Activated T-helper 9 cell treated with anti-CD3 and anti-CD28 coated beads, Interleukin-2, amount 50 U/mL, for 16 hours (primary cell): ENCODE measurements at places on chromosomes 3 and 15.

- no peak for DNase-seq
Measured at GRCh38 chr3:6962801-6963200, 101.9 kb downstream of the GRM7 start.

- DNase-seq, result no peak
Measured at GRCh38 chr15:86590461-86590860, 510.8 kb downstream of the AGBL1 start.

DNA sequence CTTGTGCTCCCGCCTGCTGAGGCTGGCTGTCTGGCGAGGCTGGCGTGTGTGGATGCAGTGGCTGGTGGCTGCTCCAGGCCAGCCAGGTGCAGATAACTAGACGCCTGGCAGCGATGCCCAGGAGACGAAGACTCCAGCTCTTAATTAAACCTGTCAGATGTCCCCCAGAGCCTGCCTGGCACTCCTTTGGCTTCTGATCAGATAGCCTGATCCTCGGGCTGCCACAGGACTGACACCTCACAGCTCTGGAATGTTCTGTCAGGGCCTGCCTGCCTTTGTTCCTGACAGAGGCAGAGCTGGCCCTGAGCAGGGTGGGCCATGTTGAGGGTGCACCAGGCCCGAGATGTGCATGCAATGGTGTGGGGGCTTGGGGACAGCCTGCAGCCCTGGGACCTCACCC lies 36.5 kb downstream of the PLXNA1 start:
- no peak for DNase-seq

- DNase-seq, result no peak
Measured at GRCh38 chr15:78977091-78977571, 32.3 kb upstream of the CTSH start.

DNA sequence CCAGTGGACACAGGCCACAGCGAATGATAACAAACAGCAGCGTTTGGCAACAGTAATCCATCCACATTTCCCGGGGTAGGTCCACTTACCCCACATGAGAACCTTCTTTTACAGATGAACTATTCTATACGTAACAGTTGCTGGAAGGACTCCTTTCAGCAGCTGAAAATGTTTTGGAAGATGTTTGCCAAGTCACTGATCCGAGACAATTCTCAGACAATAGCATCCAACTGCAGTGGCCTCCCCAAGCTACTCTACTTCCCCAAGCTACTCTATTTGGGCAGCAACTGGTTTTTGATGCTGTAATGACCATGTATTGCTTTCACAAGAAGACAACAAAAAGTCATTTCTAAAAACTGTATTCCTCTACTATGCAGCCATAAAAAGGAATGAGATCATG lies 87.5 kb downstream of the ADAMTS17 start:
- DNase-seq, result no peak

GRCh38 chr3:49647741-49648140 lies 26.4 kb upstream of the APEH start:
- DNase-seq, result no peak

GRCh38 chr15:77517579-77517978 lies 96.9 kb downstream of the HMG20A start:
- no peak for DNase-seq

DNA sequence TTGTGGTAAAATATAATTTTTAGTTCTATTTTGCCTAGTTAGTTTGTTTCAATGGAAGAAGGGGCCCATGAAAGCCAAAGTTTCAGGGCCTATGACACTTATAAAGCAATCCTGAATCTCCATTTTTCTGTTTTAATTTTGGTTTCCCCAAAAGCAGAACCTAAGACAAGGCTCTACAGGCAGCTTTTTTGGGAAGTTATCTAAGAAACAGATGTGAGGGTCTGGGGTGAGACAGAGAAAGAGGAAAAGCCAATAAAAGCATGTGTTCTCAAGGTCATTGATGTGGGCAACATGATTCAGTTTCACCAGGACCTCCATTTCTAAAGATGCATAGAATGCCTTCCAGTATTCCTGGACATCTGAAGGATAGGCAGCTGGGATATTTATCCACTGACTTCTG lies 598.5 kb downstream of the PDCD6IP start:
- no peak for DNase-seq

GRCh38 chr3:150308481-150309256 lies 99.4 kb upstream of the TSC22D2 start:
- no peak for DNase-seq

GRCh38 chr3:129616291-129616690 lies 9.8 kb upstream of the PLXND1 start:
- no peak for DNase-seq

GRCh38 chr3:12452361-12453330 lies 31.6 kb upstream of the TSEN2 start:
- DNase-seq, result no peak

DNA sequence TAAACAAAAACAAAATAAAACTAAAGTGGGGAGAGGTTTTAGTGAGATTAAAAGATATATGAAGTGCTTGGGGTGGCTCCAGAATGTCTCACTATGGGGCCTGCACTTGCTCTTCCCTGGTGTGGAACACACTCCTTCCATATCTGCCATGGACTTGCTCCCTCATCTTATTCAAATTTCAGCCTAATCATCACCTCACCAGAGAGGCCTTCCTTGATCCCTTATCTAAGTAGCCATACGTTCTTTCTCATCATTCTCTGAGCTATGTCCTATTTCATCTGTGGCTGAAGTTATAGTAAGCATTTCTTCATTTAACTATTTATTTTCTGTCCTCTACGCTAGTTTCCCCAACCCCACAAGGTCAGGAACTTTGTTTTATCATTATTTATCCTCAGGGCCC lies 511.7 kb downstream of the NTRK3 start:
- DNase-seq, result no peak

- no peak for DNase-seq
Measured at GRCh38 chr3:37542331-37542730, 319.3 kb upstream of the CTDSPL start.

- no peak for DNase-seq
Measured at GRCh38 chr15:81851757-81852156, 194.1 kb downstream of the MEX3B start.

GRCh38 chr3:101163554-101163953 lies 156.8 kb downstream of the IMPG2 start:
- DNase-seq, result no peak

GRCh38 chr3:156518726-156519125 lies 36.2 kb downstream of the SSR3 start:
- DNase-seq, result no peak

DNA sequence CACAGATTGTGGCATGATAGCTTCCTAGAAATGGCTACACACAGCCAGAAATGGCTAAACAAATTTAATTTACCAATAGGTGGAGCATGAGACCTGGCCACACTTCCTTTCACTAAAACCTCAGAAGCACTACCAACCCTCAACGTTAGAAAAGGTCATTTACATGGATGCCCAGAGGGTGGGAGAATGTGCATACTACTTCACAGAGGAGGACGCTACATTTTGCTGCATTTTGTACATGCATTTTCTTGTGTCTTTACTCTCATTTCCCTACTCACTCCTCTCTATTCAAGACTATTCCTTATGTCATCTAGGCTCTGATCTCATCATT lies 40.1 kb downstream of the C2CD4B start:
- no peak for DNase-seq

- DNase-seq, result no peak
Measured at GRCh38 chr15:35986191-35986721, 440.3 kb upstream of the DPH6 start.

DNA sequence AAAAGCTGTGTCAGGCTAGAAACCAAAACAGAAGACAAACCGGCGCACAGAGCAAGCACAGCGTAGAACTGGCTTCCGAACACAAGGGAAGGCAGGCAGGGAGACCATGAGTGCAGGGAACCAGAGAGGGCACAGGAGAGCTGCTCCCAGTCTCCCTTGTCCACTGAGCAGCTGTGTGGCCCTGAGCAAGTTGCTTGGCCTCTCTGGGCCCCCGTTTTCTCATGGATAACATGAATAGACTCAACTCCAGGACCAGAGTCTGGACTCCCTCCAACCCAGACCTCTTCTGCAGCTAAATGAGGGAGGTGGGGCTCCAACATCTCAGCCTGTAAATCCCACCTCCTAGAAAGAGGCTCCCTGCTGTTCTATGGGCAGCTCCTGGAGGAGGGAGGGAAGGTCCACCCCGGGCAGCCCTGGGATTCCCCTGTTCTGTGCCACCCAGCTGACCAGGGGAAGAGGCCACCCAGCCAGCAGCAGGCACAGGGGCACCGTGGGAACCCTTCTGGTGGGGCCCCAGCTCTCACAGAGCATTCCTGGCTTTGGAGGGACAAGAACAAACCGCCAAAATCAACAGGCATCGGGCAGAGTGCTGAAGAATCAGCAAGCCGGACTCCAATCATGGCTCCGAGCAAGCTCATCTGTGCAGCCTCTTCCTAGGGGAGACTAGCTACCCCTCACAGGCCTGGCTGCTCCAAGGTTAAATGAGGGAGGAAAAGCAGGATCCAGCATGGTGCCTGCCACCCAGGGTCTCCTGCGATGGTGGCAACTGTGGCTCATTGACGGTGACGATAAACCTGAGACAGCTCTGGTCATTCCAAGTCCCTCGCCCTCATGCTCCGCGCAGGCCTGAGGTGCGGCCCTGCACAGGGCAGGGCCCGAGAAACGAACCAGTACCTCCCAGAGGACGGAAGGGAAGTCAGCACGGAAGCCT lies 15.1 kb downstream of the XXYLT1 start:
- DNase-seq, result no peak

DNA sequence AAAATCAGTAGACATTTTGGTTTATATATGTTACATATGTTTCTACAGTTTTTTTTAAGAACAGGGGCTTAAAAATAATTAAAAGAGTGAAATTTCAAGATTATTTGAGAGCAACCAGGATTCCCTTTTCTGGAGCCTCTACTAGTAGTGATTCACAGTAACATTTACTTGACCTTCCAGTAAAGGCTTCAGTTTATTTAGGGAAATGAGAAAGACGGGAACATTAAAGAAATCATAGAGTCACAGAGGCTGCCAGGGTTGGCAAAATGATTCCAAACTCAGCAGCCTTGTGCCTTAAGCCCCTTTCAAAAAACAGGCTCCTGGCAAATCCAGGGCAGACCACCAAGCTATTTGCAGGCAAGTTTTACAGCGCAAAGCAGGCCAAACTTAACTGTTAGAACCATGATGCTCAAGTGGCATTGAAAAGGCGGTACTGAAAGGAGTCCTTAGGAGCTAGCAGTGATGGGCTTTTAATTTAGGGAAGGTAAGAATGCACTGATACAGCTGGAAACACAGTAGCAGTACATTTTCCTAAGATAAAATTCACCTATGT lies 201.1 kb upstream of the ADAMTS9 start:
- no peak for DNase-seq

DNA sequence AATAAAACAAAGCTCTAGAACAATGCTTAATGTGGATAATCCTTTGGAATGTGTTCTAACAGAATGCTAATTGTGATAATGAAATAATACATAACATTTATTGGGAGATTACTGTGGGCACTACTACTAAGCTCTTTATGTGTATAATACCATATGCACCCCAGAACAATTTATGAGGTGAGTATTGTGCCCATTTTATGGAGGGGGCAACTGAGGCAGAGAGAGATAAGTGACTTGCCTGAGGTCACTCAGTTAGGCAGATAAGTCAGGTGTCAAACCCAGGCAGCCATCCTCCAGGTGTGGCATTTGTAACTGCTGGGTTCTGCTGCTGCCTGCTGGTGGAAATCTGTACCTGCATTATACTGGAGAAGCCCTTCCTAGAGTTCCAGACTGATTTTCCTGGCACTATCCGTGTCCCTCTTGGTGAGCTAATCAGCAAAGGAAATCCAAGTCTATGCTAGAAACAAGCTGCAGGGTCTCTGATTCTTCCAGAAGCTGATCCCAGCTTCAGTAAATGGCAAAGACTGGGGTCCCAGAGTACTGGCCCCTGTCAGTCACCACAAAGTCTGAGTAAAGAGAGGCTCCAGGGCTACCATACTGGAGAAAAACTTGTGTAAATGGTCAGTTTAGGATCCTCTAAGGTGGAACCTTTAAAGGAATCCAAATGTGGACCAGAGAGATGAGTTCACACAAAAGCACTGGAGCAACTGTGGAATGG lies 22.6 kb upstream of the RBP1 start:
- no peak for DNase-seq

- no peak for DNase-seq
Measured at GRCh38 chr15:87570206-87570605, 686.3 kb downstream of the NTRK3 start.

DNA sequence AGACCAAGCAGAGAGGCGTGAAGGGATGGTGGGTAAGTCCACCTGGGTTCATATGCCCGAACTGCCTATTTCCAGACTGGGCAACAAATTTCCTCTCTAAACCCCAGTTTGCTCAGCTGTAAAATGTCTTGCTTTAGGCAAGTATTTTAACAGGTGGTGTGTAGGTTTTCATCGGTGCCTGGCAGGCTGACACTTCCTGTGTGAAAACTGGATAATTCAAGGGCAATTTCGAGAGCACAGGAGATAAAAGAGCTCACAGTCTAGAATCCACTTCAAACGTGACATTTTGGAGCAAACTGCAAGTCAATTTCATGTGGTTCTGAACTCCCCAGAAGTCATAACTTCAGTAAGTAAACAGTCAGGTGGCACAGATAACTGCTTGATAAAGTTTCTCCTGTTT lies 112.2 kb downstream of the OXNAD1 start:
- DNase-seq, result no peak

DNA sequence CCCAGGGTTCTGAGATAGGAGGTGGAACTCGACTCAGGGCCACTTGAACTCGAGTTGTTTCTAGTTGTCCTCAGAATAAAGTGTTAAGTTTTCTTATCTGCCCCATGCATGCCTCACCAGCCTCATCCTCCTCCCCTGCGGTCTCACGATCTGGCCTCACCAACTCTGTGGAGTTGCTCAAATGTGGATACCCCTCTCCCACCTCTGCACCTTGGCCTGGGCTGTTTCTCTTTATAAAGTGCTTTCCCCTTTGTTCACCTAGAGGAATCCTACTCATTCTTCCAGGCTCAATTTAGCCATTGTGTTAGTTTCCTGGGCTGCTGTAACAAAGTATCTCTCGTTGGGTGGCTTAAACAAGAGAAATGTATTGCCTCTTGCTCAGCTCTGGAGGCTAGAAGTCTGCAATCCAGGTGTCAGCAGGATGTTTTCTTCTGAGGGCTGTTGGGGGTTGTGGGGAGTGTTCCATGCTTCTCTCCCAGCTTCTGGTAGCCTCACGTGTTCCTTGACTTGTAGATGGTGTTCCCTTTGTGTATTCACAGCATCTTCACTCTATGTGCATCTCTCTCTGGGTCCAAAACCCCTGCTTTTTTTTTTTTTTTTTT lies 100.7 kb downstream of the MEX3B start:
- DNase-seq, result no peak

GRCh38 chr3:30324587-30324986 lies 281.8 kb upstream of the TGFBR2 start:
- no peak for DNase-seq
